GM23248 (cell line): ENCODE measurements at places on chromosomes 3 and 15.
A peak's percentile ranks its signal among the peaks of the same experiment; 100 is the strongest.

DNA sequence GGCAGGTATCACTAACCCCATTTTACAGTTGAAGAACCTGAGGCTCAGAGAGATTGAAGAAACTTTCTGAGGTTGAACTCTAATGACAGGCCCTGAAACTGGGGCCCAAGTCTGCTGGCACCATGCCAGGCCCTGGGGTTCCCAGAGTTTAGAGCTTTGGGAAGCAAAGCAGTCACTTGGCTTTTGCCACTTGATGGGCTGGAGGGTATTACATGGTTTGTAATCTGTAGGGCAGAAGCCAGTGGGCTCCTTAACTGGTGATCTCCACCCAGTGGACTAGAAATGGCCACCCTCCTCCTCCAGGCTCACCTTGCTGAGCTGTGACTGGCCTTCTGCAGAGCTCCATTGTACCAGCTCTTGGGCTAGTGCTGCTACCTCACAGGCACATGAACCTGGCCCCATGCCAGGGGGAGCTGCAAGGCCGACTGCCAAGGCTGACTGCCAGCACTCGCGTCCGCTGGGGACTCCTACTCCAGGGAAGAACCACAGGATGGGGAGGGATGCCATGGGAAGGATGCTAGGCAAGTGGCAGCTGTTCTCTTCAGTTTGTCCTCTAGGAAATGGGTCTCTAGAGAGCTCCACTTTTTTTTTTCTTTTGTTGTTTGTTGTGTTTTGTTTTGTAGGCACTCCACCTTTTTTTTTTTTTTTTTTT is 104.8 kb downstream of the ETFA start:
- DNase-seq, result no peak

DNA sequence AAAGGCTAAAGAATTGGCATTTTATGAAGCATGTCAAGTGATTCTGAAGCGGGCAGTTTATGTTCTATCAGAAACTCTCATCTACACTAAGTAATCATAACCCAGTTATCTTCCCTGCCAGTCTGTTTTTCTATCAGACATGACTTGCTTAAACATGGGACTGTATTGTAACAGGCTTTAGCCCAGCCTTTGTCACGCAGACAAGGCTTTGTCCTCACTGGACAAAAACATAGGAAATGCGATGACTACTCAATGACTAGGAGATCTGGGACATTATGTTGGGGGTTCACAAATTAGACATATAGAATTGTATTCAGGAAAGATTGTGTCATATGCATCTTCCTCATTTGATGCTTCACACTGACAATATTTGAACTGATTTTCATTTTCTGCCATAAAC is 115.5 kb downstream of the GADL1 start:
- DNase-seq, result no peak

DNA sequence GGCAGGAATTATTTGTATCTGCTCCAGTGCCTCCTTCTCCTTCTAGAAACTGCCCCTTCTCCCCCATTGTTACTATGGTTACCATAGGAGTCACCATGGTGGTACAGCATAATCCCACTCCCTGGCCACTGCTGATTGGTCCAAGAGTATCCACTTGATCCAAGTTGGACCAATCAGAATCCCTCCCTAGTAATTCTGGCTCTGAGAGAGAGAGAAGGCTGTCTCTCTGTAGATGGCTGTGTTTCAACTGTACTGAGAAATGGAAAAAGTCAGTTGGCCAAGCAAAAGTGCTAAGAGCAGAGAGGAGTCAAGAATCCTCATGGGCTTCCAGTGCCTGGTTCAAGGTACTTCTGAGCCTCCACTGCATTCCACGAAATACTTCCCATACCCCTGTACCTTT is 120.6 kb upstream of the SPATA12 start:
- DNase-seq, result no peak

DNA sequence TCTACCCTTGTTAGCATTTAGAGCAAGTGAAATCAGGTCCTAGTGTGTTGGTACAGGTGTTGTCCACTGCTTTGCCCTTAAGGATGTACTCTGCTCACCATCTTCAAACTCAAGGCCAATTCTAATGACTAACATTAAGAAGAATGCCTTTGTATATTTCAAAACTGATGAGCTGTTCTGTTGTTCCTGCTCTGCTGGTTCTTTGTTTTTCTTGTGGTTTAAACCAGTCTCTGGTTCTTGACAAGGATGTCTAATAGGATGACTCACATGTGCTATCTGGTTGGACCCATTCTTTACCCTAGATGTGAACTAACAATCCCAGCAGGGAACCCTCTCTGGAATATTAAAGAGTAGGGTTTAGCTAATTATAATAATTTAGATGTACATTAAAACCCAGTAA is 17.3 kb downstream of the ABHD5 start:
- peak; percentile 93 for DNase-seq

GRCh38 chr15:37940876-37941275 is 6.4 kb downstream of the TMCO5A start:
- DNase-seq, result no peak

GRCh38 chr3:192887701-192888100 is 30.0 kb downstream of the MB21D2 start:
- DNase-seq, result no peak

- peak; percentile 42 for DNase-seq
These were observed 9.8 kb upstream of the SLC9C1 start for GRCh38 chr3:112303764-112304325.

DNA sequence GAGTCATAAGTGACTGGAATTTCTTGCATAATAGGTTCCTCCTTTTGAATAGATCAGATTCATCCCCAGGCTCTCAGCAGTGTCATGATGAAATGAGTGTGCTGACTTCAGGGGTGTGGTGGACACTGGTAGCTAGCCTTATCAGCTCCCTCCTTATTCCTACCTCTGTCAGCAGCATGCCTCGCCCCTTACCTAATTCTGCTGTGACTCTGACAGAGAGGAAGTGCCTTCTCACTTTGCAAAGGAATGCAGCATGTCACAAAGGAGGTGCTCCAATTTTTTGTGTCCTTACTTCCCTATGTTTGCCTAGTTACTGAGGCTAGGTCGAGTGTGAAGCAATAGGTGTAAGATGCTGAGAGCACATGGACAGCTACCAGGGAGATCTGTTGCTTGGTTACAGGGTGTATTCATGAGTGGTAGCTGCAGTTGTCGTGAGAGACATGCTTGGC is 90.6 kb downstream of the TNFAIP8L3 start:
- DNase-seq, result peak; percentile 91
